ENCODE measurements at places on chromosomes 1 and 21.

DNA sequence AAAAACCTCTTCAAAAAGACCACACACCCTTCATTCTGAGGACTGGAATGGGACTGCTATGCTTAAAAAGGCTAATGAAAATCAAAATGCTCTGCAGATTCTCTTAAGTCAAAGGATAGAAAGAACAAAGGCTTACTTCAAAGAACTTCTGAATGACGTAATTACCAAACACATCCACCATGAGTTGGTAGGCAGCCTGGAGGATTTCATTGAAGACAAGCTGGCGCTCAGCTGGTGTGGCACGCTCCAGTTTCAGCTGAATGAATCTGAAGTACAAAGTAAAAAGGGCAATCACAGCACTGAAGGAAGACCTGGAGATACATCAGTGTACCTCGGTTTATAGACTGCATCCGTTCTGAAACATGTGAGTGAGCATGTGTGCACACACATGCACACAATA lies 43.5 kb upstream of the SDC3 start:
- DNase-seq, result no peak

DNA sequence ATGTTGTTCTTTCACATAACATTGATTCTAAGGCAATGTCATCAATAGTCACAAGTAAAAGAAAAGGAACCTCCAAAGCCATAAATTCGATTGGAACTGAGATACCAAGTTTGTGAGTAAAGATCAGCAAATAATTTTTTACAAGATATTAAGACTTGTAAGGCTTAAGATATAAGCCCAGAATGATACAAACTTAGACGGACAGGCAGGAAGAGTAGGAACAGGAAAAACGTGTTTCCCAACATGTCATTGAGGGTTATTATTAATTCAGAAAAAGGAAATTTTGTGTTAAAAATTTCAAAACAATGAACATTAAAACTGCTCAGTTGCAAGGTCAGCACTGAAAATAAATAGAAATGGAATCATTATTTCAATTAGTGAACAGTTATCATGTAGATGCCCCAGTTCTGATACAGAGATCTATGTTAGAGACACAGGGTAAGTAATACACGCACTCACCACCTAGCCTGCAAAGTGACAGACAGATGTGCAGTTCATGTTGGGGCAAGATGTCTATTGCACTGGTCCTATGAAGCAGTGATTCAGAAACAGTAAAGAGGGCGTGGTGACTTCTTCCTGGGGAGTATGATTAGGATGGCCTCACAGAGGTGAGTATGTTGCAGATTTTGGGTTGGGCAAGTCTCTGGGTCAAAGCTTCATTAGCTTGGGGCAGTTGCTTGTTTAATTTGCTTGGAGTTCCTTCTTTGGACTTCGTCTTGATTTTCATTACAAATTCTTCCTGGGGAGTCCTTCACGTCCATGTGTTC lies 284.4 kb downstream of the SETD4 start:
- DNase-seq, result no peak

- no peak for DNase-seq
Measured at GRCh38 chr21:19683492-19683891, 1279.9 kb upstream of the TMPRSS15 start.

- no peak for DNase-seq
Measured at GRCh38 chr1:168939110-168939946, 167.2 kb upstream of the ATP1B1 start.

DNA sequence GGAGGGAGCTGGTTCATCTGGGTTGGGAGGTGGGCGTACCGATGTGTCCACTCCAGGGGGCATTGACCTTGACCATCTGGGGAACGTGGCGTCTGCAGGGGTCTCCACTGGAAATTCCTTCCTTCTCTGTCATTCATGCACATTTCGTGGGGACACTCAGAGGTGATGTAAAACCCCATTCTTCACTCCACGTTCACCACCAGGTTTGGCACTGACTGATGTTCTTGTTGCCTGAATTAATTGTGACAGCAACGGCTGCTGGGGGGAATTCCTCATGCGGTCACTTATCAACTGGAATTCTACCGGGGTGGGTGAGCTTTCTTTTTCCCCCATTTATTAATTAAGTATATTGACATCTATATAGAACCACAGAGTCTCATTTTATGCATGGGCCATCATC lies 18.1 kb upstream of the POFUT2 start:
- no peak for DNase-seq

DNA sequence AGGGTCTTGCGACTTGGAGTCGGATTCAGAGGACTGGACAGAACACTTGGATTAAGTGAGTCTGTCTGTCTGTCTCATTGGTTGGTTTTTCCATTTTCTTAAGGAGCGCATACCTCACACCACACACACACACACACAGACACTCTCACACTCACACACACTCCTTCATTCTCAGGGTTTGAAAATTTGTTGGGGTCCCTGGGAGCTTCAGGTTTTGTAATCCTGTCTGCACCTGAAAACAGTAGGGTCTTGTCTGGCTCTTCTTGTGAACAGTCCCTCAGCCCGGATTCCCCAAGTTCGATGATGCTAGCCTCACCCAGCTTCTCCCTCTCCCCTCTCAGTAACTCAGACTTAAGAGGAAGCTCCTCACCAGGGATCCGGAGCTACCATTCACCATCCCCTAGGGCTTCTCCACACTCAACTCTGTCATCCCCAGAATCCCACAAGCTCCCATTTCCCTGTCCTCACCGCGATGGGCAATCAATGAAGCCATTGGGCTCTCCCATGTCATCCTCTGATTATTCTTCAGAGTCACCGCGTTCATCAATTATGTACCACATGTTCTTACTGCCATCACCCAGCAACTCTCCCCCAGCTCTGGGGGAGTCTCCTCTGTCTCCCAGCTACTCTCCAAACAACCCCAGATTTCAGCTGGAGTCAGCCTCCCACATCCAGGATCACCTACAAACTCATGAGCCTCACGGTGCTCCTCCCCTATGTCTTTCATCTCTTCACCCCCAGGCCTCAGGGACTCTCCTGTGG lies 1530.9 kb upstream of the TPTE start:
- DNase-seq, result no peak

- no peak for DNase-seq
Measured at GRCh38 chr1:46687921-46688509, 16.4 kb downstream of the TEX38 start.

DNA sequence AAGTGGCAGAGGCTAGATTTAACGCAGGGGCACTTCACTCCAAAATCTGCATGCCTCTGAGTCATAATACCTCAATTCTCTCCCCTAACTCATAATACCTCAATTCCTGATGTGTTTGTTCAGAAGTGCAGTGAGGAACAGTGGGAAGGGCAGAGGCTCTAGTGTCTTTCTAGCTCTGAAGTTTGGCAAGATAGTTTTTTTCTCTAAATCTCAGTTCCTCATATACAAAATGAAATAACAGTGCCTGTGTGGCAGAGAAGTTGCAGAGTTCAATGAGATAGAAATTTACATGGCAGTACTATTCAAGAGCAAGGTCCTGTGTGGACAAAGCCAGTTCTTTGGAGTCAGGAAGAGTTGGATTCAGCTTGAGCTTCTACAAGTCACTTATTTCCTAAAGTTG lies 9.8 kb downstream of the JUN start:
- no peak for DNase-seq

GRCh38 chr1:25697435-25698217 lies 81.0 kb downstream of the MAN1C1 start:
- no peak for DNase-seq

GRCh38 chr1:96016219-96016618 lies 705.4 kb upstream of the PTBP2 start:
- no peak for DNase-seq

GRCh38 chr1:209748620-209749019 lies 7.2 kb upstream of the TRAF3IP3 start:
- no peak for DNase-seq

DNA sequence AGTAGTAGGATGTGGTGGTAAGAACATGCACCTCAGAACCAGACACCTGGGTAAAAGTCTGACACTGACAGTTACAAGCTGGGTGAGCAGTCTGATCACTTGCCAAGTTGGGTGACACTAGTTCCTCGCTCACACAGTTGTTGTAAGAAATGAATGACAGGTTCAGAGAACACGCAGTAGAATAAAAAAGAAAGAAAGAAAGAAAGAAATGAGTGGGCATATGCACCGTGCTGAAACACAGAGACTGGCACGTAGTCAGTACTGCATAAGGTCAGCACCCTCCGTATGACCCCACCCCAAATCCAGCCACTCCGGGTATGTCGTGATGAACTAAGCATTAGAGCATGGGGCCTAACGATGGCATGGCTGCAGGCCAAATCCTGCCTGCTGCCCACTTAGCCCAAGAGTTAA lies 90.6 kb downstream of the GLUL start:
- DNase-seq, result no peak

DNA sequence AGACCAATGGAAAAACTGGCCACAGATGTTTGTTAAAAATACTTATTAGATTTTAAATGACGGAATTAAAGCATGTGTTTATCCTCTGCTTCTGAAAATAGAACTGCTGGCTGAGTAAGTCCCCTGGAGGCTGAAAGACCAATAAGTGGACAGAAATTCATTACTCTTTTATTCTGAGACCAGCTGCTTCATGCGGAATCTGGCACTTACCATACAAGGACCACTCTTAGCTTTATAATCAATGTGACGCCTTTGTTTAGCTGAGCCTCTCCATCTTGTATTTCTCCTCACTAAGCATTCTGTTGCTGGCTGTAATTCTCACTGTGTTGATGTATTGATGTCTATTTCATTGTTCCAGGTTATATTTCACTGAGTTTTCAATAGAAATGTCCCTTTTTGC lies 6.3 kb upstream of the EXO1 start:
- DNase-seq, result no peak
